ENCODE measurements at places on chromosomes 1 and 21. TPM values are rescaled to one million over a fixed set of nuclear protein-coding genes. Genes with fewer than 3 reads are reported as not detected.
A peak's percentile ranks its signal among the peaks of the same experiment; 100 is the strongest.

- no peak for DNase-seq
These were observed 2.4 kb upstream of the ELF3 start for GRCh38 chr1:202007805-202008489.

GRCh38 chr1:235974616-235975015 is 90.3 kb downstream of the NID1 start:
- DNase-seq = no peak

GRCh38 chr1:22414244-22414751 is 37.4 kb upstream of the ZBTB40 start:
- no peak for DNase-seq

DNA sequence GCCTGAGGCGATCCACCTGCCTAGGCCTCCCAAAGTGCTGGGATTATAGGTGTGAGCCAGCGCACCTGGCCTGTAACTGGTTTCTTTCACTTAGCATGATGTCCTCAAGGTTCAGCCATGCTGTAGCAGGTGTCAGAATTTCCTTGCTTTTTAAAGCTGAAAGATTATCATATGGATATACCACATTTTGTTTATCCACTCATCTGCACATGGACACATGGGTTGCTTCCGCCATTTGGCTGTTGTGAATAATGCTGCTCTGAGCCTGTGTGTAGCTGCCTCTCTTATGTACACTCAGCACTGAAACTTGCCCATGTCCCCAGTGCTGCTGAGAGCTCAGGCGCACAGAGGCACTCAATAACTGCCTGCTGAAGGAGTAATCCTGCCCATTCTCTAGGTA is 11.8 kb downstream of the CSMD2 start:
- DNase-seq = no peak

DNA sequence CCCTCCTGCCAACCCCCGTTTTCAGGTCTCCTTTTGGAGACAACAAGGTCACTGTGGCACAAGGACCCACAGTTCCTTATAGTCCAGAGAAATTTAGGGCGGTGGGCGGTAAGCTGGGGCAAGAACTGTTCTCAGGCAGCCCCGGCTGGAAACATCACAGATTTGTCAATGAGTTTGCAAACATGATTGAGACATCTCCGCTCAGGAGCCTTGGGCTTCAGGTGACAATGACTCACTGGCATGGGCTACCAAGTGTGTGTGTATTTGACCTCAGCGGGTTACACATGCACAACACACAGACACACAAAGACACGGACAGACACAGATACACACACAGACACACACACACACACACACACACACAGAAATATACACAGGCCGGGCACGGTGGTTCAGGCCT is 58.2 kb upstream of the ABCG1 start:
- DNase-seq = no peak

DNA sequence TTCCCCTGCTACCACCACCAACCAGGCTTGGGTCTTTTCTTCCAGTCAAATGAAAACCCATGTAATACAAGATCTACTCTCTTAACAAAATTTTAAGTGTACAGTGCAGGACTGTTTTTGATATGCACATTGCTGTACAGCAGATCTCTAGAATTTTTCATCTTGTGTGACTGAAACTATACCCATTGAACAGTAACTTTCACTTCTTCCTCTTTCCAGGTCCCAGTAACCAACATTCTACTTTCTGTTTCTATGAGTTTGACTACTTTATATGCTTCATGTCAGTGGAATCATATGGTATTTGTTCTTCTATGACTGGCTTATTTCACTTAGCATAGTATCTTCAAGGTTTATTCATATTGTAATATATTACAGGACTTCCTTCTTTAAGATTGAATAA is 45.3 kb upstream of the PLPPR4 start:
- DNase-seq = no peak

GRCh38 chr1:99264201-99265021 is at the start of gene PLPPR4:
Gene PLPPR4 (plus strand): TSS chr1:99264492. CDS start chr1:99264594, 102 bp downstream.
- DNase-seq = peak; percentile 19

DNA sequence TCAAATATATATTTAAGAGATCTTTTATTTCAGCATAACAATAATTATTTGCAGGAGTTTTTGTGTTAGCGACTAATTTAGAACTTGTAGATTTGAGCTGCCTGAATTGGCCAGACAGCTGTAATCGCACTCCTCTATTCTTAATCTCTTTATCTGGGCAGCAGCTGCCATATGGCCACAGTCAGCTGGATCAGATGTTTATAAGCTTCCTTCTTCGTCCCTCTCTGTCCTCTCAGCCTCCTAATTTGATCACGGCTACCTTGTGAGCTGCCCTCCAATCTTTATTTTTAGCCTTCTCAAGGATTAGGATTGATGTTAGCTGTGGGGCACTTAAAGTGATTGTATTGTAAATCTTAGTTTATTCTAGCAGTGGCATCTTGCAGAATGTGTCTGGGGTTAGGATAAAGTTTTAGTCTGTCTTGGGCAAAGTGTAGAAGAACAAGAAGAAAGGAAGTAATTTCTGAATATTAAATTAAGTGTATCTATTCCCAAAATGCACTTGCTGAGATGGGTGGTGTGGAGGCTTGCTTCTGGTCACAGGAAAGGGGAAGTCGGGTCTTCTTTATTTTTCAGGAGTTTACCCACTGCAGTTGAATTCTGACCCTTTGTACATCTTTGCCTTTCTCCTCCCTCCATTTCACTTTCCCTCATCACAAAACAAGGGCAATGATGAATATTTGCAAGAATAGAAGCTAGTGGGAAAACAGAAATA is 1.1 kb downstream of the ZBTB18 start:
- DNase-seq = no peak

DNA sequence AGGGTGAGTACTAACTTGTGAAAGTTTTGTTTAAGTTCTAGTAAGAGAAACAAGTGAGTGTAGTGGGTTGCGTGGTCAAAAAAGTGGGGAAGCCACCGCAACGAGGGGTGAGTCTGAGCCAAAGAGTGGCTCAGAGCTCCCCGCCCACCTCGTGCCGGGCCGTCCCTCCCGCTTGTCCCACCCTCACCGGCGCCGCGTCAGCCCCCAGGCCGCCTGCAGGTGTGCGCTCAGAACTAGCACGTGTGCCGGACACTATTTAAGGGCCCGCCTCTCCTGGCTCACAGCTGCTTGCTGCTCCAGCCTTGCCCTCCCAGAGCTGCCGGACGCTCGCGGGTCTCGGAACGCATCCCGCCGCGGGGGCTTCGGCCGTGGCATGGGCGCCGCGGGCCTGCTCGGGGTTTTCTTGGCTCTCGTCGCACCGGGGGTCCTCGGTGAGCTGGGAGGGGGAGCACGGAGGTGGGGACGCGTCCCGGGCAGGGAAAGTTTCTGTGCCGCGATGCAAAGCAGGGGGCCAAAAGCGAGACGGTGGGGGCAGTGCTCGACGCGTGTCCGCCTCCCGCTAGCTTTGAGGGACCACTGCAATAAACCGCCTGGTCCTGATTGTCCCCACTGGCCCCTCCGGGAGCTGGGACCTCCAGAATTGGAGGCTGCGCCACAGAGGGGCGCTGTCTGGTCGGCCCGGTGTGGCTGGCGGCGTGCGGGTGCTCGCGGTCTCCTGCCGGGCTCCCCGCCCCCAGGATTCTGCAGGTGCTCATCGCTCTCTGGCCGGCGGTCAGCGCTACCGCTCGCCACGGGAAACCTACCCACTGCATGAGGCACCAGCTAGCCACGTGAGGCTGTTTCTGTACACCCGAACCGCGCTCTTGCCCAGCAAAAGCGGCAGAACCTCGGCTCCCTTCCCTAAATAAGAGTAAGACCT is at the start of gene CR2:
CR2 (plus strand) TSS at position 283 of the 919 bp plus-strand sequence; CDS start at position 374, 91 bp downstream.
- DNase-seq = peak; percentile 71

- peak; percentile 55 for DNase-seq
These were observed 438 bp downstream of the MRPS6 start for GRCh38 chr21:34073749-34074282.

GRCh38 chr21:44919913-44920693 is 596 bp downstream of the ITGB2 start:
- DNase-seq = peak; percentile 21

DNA sequence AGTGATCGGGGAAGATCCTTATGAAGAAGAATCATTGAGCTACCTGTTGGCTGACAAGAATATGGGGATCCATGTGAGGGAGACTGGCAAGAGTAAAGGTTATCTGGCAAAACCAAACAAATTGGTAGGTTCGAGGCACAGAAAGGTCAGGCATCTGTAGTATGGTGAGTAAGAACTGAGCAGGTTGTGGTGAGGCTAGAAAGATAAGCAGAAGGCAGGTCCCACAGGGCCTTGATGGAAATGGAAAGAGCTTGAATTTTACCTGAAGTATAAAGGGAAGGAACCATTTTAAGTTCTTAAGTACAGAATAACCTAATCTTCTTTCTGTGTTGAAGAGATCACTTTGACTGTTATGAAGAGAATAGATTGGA is 11.1 kb downstream of the PTPRC start:
- peak; percentile 38 for DNase-seq

- DNase-seq = no peak
These were observed 38.9 kb downstream of the KCTD3 start for GRCh38 chr1:215606036-215606435.

DNA sequence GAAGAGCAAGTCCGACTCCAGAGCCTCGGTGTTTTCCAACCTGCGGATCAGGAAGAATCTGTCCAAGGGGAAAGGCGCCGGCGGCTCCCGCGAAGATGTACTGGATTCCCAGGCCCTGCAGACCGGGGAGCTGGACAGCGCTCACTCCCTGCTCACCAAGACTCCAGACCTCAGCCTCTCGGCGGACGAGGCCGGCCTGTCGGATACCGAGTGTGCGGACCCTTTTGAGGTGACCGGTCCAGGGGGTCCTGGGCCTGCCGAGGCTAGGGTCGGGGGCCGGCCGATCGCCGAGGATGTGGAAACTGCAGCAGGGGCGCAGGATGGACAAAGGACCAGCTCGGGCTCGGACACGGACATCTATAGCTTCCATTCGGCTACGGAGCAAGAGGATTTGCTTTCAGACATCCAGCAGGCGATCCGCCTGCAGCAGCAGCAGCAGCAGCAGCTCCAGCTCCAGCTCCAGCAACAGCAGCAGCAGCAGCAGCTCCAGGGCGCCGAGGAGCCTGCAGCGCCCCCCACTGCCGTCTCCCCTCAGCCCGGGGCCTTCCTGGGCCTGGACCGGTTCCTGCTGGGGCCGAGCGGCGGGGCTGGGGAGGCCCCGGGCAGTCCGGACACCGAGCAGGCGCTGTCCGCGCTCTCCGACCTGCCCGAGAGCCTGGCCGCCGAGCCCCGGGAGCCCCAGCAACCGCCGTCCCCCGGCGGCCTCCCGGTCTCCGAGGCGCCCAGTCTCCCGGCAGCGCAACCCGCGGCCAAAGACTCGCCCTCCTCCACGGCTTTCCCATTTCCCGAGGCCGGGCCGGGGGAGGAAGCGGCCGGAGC is 827 bp downstream of the FMN2 start:
- DNase-seq = no peak

GRCh38 chr1:62247391-62248168 is 52.9 kb downstream of the L1TD1 start:
- DNase-seq = no peak

DNA sequence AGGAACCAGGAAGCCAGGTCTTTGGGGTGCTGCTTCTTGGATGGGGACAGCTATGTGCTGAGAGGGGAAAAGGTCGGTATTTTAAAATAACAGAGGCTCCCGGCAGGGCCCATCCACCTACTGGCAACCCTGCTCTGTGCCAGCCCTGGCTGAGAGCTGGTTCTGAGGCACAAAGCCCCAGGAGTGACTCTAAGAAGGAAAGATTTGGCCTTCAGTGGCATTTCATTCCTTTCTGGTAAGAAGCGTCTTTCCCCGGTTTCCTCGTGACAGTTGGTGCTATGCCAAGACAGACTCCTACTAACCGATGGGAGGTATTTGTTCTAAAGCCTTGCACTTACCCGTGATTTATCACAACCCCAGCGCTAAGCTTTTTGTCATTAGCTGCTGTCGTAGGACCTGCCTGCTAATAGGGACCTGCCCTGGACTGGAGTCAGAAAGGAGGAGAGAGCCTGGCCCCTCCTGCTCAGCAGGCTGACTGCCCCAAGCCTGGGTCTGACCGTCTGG is 123.1 kb upstream of the ADAR start:
- no peak for DNase-seq

DNA sequence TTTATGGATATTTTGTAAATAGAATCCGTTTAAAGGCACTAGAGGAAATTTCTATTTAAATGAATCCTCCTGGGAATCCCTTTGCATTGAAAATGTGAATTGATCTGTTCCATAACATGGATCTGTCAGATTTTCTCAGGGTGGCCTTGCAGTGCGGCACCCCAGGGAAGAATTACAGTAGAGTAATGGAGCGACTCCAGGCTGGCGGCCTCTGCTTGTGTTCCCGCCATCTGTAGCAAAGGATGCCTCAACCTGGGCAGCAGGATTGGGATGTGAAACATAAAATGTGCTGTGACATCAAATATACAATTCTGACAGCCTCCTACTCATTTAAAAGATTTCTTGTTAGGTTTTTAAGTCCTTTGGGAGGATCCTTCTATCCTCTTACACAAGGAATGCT is 115.9 kb downstream of the RHOU start:
- no peak for DNase-seq

DNA sequence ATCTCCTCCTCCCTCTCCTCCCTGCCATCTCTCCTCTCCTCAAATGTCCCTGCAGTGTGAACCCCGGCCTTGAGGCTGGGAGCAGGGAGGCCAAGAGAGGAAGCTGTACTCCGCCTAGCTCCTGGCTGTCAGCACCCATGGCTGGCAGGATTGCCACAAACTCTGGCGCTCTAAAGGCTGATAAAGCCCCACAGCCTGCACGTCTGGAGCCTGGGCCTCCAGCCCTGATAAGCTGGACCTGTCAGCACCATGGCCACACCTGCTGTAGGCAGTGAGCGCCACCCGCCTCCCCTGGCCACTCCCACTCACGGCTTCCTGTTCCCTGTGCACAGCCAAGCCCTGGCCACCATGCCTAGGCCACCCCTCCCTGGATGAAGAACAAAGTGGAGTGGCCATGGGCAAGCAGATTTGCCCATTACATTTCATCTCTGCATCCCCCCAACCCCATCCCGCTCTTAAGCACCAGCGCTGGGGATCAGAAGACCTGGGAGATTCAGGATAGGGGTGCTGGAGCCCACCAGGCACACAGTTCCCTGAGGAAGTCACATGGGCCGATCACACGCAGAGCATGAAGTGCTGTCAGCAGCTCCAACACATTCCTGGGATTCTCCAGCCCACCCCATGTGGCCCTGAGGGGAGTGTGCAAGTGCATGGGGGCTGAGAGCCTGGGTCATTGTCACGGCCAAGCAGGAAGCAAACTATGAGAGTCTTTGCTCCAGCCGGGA is 24.2 kb upstream of the NPPB start:
- DNase-seq = no peak

DNA sequence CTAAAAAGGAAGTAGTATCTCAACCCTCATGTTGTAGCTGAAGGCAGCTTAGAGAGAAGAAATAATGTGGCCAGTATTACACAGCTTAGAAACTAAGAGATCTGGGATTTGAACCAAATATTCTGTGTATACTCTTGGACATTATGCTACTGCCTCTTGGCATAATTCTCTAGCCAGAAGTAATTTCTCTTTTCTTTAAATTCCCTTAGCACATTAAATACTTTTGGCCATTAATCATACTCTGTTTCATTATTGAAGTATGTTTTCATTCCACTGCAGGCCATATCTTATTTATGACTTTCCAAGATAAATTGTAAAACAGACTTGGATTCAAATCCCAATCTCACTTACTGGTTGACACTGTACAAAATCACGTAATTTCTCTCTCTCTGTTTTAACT is 181.3 kb upstream of the SPAG17 start:
- no peak for DNase-seq

GRCh38 chr1:117793413-117793812 is 136.0 kb downstream of the GDAP2 start:
- no peak for DNase-seq

DIPK1A gene
- total RNA-seq = 9.4 TPM

CCDC27 gene
- total RNA-seq = not detected

SH2D5 gene
- 2.7 TPM for total RNA-seq

C8B gene
- not detected for total RNA-seq

MNDA gene
- not detected for total RNA-seq

DPYD gene
- total RNA-seq = 7.5 TPM
